ENCODE measurements at places on chromosomes 12 and 14.

DNA sequence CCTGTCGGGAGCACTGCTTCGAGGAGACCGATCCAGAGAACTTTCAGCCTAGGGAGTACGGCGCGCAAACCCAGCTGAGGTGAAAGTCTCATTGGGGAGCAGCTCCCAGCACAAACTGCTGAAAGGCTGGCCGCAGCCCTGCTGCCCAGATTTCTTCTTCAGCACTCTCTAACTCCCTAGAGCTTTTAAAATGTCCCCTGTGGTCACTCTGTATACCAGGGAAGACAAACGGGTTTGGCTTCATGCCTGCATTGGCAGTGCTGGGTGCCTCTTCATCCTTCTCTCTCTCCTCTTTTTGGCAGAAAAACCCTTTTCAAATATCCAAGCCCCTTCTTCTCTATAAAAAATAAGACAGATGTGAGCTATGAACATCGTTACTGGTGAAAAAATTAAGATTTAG lies 34.9 kb downstream of the BBS10 start:
- no peak for DNase-seq

DNA sequence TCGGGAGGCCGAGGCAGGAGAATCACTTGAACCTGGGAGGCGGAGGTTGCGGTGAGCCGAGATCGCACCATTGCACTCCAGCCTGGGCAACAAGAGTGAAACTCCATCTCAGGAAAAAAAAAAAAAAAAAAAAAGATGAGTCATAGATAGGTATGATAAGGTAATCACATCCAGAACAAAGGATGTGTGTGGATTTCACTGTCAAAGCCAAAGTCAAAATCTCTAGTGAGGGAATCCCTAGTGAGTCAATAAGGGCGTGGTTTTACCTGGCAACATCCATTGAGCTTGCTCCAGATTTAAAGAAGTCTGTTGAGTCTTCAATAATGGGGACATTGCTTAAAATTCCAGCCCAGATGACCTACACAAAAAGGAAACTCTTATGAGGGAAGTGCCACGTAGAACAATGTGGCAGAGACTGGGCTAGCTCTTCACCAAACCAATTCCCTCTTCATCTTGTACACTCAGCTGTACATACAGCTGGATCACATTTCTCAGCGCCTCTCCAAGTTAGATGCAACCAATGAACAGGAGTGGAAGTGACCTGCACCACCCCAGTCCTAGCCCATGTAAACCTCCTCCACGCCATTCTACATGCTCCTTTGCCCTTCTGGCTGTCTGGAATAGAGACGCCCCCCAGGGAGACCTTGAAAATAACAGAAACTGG lies 23.4 kb downstream of the ALDH1L2 start:
- DNase-seq: peak; percentile 59

- DNase-seq: no peak
Measured at GRCh38 chr12:88725592-88726143, 145.4 kb upstream of the KITLG start.

- DNase-seq: no peak
Measured at GRCh38 chr12:12549426-12549825, 13.2 kb downstream of the DUSP16 start.

DNA sequence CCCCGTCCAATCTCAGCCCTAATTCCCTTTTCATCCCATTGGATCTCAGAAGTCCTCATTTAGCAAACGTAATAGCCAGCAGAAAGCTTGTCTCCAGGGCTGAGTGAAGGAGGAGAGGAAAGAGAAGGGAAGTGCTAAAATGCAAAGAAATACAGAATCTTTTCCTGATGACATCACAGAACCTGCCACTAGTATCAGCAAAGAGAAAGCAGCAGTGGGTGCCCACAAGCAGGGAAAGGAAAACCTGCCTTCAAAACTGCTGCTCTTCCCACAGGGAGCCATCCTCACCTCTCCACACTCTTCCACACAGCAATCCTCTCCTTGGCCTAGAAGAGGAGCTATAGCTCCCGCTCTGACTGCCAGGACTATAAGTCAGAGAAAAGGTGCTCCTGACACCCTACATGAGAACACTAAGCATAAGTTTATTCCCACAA lies 11.3 kb downstream of the MED13L start:
- DNase-seq: peak; percentile 84

- DNase-seq: no peak
Measured at GRCh38 chr12:65605019-65605418, 219.3 kb upstream of the HMGA2 start.

- no peak for DNase-seq
Measured at GRCh38 chr14:98470663-98471062, 801.3 kb downstream of the BCL11B start.

GRCh38 chr12:43921666-43922337 lies 85.9 kb downstream of the TMEM117 start:
- peak; percentile 70 for DNase-seq

DNA sequence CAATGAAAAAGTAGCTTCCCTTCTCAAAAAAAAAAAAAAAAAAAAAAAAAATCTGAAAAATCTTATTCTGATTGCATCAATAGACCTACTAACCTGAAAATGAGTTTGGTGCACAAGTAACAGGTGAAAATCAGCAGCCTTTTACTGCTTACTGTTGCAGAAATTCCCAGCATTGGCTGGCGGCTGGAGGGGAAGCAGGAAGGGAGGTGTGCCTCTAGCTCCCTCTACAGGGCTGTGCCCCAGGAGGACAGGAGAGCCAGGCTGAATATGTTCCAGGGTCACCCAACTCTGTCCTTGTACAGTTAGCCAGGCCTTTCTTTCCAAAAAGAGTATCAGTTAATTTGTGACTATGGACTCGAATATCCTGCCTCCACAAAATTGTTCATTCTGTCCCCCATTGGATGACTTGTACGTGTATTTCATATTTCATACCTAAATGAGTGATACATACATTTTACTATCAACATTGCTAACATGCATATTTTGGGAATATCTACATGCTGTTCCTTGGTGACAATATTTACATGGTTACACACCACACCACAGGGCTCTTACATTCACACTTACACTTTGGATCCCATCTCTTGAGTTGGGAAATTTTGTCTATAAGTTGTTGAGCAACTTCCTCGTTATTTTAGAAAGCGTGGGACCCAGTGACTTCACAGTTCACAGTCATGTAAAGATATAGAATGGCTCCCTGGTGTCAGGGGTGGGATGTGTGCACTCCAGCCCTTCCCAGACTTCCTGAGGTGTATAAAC lies 124.8 kb downstream of the SAMD4A start:
- DNase-seq: peak; percentile 82

GRCh38 chr14:74347097-74347794 lies 1.0 kb upstream of the VRTN start:
- peak; percentile 80 for DNase-seq

DNA sequence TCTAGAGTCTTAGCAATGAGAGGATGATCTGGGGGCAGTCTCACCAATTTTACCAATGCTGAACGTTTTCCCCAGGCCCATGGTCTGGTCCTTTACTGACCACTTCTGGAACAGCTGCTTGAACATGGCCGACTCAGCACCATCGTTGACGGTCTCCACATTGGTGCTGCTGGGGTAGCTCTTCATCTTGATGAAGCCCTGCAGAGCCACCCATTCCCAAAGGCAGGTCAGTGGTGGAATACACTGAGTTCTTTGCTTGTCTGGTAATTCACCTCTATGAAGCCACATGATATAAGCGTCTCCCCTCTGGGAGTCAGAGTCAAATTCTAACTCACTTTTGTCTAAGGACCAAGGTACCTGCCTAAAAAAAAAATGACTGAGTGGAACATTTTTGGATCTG lies 10.2 kb downstream of the AVIL start:
- no peak for DNase-seq

DNA sequence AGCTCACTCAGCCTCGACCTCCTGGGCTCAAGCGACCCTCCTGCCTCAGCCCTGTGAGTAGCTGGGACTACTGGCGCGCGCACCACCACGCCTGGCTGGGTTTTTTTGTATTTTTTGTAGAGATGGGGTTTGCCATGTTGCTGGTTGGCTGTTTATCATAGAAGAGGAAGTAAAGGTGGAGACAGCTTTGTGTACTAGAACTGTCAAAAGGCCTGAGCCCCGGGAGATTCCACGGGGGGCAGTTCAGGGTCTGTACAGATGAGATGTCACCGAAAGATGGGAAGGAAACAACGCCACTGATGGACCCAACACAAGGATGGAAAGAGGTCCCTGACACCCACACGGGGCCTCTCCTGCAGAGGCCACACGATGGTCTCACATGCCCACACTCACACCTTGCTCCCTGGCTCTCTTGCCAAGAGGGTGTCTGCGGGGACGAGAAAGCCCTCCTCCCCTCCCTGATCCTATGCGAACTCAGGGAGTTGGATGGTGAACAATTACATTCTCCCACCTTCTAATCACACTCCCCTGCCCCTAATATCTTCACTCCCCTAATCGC lies 66.6 kb downstream of the KDM2B start:
- no peak for DNase-seq

DNA sequence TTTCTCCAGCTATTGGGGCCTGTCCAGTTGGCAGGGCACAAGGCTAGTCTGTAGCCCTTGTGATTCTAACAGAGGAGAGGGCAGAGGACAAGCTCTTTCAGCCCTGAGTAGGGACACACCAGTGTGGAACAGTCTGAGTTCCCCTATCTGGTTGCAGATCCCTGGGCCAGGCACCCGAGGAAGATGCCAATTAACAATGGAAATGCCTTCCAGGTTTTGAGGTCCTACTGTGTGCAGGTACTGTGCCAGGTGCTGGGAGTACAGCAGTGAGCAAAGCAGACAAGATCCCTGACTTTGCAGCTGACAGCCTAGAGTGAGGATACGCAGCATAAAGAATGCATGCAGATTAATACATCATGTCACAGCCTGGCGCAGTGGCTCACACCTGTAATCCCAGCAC lies 17.1 kb downstream of the DTX1 start:
- no peak for DNase-seq

DNA sequence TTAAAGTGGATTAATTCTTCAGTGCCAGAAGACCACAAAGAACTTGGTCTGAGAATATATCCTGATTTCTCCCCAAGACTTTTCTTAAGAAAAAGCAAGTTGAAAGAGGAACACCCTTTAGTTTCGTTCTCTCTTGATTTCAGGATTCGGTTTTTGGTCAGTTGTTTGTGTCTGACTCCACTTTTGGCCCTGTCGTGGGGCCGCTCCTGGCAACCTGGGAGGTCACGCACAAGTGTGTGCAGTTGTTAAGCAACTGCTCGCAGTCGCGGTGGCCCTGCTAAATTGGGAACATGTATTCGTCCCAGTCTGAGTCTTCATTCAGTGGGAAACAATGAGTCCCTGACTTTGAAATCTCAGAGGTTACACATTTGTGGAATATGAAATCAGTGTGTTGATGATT lies 68.7 kb downstream of the RGS6 start:
- DNase-seq: no peak

- DNase-seq: peak; percentile 14
Measured at GRCh38 chr12:79452906-79453305, 237.9 kb downstream of the PAWR start.

DNA sequence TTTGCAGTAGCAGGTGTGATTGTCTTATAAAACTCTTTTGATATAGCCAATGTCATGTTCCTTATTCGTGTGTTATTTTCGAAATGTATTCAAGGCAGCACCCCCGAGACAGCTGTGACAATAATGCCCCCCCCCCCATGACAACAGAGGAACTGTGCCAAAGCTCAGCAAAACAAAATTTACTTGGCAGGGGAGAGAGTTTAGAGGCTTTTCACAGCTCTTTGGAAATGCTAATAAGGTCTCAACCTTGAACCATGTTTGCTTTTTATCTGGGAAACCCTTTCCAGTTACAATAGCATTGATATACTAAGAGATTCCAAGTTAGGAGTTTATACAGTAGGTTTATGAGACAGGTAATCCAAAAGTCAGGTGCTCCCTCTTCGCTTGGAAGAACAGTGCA lies 56.4 kb upstream of the USP44 start:
- DNase-seq: no peak

DNA sequence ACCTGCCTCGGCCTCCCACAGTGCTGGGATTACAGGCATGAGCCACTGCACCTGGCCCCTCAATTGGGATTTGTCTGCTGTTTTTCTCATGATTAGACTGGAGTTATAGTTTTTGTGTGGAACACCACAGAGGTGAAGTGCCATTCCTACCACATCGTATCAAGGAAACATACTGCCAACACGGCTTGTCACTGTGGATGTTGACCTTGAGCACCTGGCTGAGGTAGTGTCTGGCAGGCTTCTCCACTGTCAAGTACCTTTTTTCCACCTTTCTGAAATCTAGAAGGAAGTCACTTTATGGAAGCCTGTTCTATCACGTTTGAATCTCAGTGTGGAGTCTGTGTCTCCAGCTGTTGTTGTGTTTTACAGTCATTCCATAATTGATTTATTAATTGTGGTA lies 21.4 kb upstream of the SEL1L start:
- DNase-seq: no peak

DNA sequence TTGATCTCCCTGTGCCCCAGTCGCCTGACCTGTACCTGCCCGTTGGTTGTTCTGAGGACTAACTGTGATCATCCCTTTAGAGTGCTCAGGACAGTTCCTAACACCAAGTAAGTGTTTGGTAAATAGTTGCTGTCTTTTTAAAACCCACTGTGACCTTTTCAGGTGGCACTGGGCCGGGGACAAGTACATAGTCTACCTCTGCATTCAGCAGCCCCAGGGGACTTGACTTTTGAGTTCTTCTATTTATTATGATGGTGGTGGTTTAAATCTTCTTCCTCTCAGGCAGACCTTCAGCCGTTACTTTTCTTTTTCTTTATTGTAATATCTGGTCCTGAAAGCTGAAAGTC lies 38.8 kb downstream of the EVL start:
- no peak for DNase-seq

DNA sequence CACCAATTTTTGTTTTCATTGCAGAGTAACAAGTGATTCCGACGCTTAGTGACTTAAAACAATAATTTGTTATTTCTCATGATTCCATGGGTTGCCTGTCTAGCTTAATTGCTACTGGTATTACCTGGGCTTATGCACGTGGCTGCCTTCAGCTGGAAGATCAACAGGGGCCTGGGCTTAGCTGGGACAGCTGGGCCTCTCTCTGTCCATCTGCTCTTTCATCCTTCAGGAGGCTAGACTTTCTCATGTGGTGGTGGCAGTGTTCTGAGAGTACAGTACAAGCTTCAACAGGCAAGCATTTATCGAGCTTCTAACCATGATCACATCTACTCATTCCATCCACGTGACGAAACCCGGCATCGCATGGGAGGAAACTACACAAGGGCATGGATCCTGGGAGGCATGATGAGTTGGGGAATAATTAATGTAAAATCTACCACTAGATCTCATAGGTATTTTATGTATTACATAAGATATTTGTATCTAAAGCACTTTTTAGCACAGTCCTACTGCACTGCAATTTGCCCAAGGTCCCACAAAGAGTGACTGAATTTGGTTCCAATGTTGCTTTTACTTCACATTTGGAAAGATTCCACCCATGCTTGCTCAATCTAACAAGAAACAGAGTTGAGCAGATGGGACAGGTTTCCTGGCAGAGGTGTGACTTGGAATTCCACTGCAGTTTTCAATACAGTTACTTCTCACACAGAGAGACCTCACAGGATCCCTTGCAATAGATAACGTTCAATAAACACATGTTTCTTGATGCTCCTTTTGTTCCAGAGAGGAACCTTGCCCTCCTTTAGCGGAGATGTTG lies 153.1 kb upstream of the FRMD6 start:
- peak; percentile 22 for DNase-seq

- DNase-seq: no peak
Measured at GRCh38 chr12:89943463-89943862, 234.8 kb upstream of the ATP2B1 start.

GRCh38 chr12:30582943-30583342 lies 112.7 kb downstream of the IPO8 start:
- DNase-seq: no peak

- DNase-seq: no peak
Measured at GRCh38 chr14:103155010-103155409, 31.7 kb downstream of the TNFAIP2 start.

GRCh38 chr12:10088031-10088430 lies 10.8 kb downstream of the CLEC1A start:
- no peak for DNase-seq

- DNase-seq: peak; percentile 63
Measured at GRCh38 chr12:54251667-54252284, 28.1 kb downstream of the CBX5 start.

All from mesendoderm (in vitro differentiated cells).